ENCODE measurements at places on chromosomes 1 and 21. TPM values are rescaled to one million over a fixed set of nuclear protein-coding genes. Genes with fewer than 3 reads are reported as not detected.

ZP4 gene
- total RNA-seq: not detected

MRPL55 gene
- 76.6 TPM for total RNA-seq

TOR3A gene
- 14.3 TPM for total RNA-seq

DNA sequence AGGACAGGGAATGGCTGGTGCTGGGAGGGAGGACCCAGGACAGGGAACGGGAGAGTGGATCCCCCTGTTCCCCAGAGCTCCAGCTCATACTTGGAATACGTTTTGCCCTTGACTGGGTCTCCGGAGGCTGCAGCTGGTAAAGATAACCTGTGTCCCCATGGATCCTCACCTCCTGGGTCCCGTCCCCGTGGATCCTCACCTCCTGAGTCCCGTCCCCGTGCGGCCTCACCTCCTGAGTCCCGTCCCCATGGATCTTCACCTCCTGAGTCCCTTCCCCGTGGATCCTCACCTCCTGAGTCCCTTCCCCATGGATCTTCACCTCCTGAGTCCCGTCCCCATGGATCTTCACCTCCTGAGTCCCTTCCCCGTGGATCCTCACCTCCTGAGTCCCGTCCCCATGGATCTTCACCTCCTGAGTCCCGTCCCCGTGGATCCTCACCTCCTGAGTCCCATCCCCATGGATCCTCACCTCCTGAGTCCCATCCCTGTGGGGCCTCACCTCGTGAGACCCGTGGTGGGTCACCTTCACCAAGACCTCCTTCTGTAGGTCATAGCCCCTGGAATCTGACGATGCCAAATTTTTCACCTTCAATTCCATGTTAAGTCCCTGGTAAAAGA lies 61.4 kb downstream of the SCCPDH start:
- DNase-seq: no peak

DNA sequence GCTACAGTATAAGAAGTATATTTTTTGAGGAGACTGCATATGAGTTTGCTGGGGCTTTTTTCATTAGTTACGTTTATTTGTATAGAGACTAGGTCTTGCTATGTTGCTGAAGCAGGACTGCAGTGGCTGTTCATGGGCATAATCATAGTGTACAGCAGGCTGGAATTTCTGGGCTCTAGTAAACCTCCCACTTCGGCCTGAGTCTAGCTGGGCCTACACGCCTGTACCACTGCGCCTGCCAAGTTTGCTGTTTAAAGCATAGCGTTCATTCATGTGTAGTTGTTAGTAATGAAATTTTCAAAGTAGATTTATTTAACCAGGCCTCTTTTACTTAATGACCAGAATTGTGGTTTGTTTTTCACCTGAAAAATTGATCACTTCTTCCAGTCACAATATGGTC lies 33.8 kb downstream of the HS2ST1 start:
- no peak for DNase-seq

- no peak for DNase-seq
These were observed 1.5 kb upstream of the DNAJB4 start for GRCh38 chr1:78003070-78003746.

- DNase-seq: no peak
These were observed 48.3 kb downstream of the IL23R start for GRCh38 chr1:67214420-67215174.

GRCh38 chr1:176102768-176103350 lies 104.2 kb downstream of the COP1 start:
- DNase-seq: no peak

GRCh38 chr1:187894349-187894748 lies 1065.6 kb downstream of the PLA2G4A start:
- no peak for DNase-seq

GRCh38 chr1:151992303-151993083 lies 1.2 kb downstream of the S100A10 start:
- peak; percentile 95 for DNase-seq

DNA sequence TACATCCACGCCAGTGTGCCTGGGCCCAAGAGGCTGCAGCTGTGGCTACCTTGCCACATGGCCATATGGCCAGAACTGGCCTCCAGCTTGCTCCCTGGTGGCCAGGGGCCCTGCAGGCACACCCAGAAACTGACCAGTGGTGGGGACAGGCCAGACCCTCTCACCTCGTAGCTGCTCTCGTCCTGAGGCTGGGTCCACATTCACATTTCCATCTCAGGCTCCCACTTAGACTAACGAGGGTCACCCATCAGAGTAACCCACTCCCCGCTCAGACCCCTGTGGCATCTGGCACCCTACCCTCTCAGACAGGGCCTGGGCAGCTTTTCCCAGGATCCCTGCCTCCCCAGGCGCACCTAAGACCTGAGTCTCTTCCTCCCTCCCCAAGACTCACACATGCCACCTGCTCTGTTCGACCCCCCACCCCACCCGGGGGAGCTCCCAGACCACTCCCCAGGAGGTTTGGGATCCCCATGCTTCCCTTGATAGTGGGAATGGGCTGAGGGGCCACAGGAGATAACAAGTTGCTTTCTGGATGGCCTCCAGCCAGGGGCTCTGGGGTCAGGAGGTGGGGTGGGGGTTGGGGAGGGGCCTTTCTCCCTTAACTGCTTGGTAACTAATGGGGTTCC lies 21.3 kb upstream of the RNU1-4 start:
- no peak for DNase-seq

- no peak for DNase-seq
These were observed 13.8 kb downstream of the UBE4B start for GRCh38 chr1:10046356-10047085.

GRCh38 chr1:9609998-9610397 lies 21.3 kb downstream of the TMEM201 start:
- no peak for DNase-seq

DNA sequence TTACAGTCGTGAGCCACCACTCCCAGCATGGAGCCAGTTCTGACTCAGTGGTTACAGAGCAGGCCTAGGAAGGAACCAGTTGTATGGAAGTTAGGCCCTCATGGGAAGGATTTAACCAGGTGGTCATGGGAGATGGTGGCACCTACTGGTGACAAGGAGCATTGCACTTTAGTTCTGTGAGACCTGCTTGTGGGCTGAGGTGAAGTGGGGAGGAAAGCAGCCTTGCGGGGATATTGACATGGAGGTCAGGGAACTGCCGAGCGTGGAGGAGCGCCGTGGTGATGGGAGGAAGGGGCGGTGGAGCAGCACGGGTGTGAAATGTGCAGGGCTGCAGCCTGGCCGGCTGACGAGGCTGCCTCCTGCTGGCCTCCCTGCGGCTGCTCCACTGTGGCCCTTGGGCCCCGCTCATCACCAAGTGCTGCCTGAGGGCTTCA lies 100.4 kb downstream of the GALNT2 start:
- DNase-seq: peak; percentile 56

DNA sequence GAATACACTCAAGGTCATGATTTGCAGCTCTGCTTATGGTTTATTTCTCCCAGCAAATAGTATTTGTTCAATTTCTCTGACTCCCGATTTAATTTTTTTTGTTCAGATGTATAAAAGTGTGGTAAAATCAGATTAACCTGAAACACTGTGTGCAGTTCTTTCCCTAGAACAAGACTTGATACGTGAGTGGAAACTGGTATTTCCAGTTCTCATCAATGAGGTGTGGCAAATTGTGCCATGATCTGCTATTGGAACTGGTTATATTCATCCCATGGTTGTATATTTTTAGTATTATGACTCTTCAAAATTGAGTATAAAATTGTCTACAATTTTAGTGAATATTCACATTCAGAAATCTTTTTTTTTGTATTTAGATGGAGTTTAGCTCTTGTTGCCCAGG lies 76.8 kb upstream of the IVNS1ABP start:
- DNase-seq: no peak

DNA sequence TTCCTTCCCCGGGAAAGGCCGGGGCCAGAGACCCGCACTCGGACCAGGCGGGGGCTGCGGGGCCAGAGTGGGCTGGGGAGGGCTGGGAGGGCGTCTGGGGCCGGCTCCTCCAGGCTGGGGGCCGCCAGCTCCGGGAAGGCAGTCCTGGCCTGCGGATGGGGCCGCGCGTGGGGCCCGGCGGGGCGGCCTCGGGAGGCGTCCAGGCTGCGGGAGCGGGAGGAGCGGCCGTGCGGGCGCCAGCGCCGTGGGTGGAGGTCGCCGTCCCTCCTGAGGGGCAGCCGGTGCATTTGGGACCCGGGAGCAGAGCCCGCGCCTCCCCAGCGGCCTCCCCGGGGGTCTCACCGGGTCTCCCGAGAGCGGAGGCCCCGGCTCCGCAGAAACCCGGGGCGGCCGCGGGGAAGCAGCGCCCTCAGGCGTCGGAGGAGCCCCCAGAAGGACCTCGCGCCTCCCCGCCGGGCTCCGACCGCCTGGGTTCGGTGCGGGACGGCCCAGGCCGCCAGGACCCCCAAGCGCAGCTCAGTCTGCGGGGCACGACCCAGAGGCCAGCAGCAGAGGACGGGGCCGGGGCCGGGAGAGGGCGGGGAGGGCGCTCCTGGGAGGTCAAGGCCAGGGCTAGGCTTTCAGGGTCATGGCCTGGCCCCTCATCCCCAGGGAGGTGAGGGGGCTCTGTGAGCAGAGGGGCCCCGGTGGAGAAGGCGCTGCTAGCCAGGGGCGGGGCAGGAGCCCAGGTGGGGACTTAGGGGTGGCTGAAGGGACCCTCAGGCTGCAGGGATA lies 7.2 kb upstream of the SLX9 start:
- no peak for DNase-seq

GRCh38 chr1:97983126-97983525 lies 62.3 kb upstream of the DPYD start:
- no peak for DNase-seq

- no peak for DNase-seq
These were observed 21.5 kb downstream of the SPATA6 start for GRCh38 chr1:48450505-48450904.

GRCh38 chr1:183330335-183330734 lies 87.8 kb downstream of the NMNAT2 start:
- no peak for DNase-seq

- DNase-seq: no peak
These were observed 17.1 kb downstream of the TP73 start for GRCh38 chr1:3669421-3669821.

DNA sequence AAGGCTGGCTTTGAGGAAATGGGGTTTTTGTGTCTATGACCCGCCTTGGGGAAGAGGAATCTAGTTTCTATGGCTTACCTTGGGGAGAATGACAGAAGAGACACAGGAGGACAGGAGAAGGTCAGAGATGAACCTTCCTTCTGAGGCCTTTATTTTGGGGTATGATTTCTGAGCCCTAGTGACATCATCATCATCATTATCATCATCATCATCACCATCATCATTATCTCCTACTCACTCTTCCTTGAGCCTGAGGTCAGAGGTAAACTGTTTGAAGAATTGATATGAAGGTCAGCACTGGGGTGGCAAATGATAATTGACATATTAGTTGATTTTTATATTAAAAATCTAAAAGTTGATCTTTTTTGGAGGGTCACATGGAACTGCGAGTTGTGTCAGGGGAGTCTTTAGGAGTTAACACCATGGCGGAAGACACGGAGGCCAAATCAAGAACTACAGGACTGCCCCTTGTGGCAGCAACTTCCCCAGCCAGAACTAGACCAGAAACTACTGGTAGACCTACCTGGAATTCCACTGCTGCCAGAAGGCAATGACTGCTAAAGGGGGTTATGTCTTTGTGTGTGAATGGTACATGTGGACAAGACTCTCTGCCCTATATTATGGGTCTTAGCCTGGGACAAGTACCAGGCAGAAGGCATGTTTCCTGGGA lies 49.8 kb upstream of the WLS start:
- DNase-seq: no peak
